CD4-positive, alpha-beta T cell treated with Interleukin-21 for 1 hour (primary cell): ENCODE measurements at places on chromosomes 3 and 15.

DNA sequence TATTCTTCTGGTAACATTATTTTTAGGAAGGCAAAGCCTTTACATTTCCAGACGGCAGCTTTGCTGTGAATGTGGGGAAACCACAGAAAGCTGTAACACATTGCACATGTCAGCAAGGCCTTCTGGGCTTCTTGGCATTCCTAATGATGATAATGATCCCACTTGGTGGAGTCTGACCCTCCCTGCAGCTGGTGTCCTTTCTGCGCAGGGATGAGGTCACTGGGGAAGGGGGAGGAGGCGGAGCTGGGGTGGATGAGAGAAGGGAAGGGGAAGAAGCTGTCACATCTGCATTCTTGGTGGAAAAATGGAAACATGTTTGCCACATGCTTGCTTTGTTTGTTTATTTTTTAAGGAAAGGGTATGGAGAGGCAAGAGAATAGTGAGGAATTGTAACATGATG lies 68.6 kb downstream of the FILIP1L start:
- DNase-seq, result no peak

DNA sequence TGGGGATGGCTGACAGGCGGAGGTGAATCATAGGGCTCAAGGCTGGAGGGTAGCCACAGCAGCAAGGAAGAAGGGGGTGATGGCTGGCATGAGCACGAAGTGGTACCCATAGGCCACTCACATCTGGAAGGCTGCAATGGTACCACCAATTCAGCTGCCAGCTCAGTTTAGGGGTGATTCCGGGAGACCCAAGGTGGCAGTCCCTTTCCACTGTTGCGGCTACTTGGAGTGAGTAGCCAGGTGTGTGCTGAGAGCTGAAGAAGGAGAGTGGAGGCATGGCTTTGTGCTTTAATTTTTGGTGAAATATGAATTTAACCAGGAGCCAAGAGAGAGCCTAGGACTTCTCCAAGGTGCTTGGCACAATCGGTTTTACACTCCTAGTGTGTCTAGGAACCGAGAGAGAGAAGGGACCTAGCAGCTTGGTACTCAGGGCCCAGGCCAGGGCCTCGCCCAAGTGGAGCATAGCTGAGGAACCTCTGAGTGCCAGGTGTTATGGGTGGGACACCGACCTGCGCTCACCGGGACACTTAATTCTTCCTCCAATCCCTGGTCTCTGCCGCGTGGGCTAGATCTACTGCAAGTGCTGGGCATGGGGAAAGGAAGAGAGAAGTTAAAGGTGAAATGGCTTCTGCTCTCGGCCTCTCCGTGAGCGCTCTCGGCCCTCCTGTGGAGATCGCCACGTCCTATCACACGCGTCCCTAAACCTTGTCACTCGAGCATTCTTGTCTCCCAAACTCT lies 32.2 kb upstream of the POLG start:
- DNase-seq, result no peak

- DNase-seq, result no peak
Observed at GRCh38 chr3:129445471-129445870, 5.4 kb downstream of the IFT122 start.

GRCh38 chr15:29270169-29270955 lies 740 bp upstream of the NSMCE3 start:
- DNase-seq, result peak; percentile 72

DNA sequence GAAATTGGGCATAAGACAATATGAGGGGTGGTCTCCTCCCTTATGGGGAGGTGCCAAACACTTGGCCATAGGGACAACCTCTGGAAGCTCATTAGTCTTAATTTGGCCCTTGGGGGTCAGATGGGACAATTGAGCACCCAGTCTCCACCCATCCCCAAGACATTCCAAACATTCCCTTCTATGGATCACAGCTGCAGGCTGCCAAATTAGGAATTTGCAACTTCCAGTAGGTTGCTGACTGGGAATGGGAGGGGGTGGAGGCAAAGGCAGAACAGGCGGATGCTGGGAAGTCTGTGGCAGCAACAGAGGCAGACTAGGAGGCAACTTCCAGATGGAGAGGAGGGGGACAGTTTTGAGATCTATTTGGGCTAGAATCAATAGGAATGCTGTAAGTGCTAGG lies 1.4 kb upstream of the PDHB start:
- DNase-seq, result no peak

DNA sequence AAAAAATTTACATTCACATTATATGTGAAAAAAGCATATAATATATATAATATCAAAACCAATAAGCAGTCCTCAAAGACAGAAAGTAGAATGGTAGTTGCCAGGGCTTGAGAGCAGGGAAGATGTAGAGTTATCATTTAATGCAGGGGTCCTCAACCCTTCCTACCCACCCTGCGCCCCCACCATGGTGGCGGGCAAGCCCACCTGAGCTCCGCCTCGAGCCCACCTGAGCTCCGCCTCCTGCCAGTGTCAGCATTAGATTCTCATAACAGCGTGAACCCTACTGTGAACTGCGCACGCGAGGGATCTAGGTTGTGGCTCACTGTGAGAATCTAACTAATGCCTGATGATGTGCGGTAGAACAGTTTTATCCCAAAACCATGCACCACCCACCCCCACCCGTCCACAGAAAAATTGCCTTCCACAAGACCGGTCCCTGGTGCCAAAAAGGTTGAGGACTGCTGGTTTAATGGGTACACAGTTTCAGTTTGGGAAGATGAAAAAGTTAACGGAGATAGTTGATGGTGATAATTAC lies 3.0 kb downstream of the TRIM59 start:
- DNase-seq, result no peak

DNA sequence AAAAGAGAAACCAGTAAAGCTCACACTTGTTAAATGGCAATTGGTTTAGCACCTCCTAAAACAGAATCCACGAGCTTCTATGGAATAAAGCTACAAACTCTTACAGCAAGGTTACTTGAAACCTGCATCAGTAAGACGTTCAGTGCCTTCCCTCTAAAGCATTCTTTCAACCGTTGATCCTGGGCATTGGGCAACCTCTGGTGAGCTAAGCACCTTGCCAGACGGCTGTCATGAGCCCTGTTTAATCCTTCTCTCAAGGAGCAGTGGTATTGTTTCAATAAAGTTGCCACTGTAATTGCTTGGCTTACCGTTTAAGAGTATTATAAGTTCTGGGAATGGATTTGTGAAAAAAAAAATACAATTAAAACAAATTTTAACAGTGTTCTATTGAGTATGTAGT lies 75.0 kb downstream of the COL8A1 start:
- DNase-seq, result no peak

DNA sequence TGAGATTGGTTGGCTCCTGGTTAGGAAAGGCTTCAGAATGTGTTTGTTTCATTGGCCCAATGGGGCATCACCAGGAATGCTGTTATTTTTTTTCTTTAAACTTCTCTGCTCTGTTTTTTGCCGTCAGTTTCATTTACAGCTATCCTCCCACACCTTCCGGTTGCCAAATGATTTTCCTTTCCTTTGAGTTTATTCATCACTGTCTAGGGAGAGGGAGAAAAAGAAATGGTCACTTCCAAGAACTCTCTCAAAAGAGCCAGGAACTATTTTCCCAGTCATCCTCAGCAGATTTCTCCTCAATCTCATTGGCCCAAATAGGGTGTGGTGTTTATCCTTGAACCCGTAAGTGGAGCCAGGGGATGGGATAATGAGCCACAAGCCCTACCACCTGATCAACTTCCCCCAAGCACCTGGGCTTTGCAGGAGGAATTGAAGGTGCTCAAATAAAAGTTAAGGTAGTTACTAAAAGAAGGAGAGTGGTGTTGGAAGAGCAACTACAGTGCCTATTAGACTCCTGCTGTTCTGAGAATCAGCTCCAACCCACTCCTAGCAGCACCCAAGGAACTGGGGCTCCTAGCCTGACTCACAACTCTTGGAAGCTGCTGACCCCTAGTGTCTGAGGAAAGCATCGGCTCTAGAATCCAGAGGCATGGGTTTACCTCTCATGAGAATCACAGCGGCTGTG lies 183.8 kb upstream of the IL12A start:
- DNase-seq, result peak; percentile 15

- no peak for DNase-seq
Observed at GRCh38 chr3:197753263-197753662, 3.6 kb downstream of the FYTTD1 start.

- DNase-seq, result peak; percentile 18
Observed at GRCh38 chr3:49248840-49249227, 28.2 kb downstream of the C3orf62 start.

DNA sequence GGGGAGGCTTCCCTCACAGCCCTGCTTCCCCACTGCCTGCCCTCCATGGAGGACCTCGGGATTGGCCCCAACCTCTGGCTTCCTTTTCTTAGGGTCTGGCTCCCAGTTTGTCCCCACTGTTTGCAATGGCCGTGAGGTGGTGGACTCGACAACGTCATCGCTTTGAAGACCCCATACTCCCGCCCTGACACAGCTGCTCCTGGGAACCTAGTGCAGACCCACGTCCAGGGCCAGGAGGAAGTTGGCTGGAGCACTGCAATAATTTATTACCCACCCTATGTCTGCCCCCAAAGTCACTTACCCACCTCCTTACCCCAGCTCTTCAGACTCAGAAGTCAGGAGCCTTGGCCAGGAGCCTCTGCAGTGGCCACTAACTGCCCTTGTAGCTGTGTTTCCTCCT lies 11.1 kb downstream of the GRM2 start:
- no peak for DNase-seq

GRCh38 chr3:182879031-182879611 lies 85.8 kb downstream of the ATP11B start:
- no peak for DNase-seq

DNA sequence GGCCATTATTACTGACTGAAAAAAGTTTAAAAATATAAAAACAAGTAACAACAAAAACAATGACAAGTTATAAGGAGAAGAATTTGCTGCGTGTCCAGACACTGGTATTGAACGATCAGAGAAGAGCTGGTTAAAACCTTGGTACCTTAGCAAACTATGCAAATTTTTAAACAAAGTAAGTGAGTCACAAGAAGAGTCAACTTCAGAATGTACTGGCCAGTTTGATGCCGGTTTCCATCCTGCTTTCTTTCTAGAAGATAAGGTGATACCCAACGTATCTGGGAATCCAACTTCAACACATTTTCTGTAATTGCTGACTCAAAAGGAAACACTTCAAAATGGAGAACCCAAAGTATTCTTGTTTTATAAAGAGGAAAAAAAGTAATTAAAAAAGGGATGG lies 49.8 kb downstream of the RUBCN start:
- no peak for DNase-seq

DNA sequence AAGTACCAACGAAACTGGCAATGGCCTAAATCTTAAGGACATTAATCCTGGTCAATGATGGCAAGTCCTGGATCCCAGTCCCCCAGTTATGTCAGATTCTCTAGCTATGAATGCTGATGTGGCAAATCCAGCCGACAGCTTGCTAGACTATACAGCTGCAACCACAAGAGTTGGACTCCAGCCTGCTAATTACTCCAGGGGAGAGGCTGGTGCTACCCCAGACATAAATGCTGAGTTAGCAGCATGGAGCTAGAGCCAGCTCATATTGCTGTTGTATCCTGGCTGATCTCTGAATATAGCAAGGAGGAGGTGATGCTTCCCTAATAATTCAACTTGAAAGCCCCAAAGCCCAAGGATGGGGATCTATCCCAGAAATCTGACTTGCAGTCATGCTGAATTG lies 207.1 kb downstream of the LRRN1 start:
- no peak for DNase-seq

DNA sequence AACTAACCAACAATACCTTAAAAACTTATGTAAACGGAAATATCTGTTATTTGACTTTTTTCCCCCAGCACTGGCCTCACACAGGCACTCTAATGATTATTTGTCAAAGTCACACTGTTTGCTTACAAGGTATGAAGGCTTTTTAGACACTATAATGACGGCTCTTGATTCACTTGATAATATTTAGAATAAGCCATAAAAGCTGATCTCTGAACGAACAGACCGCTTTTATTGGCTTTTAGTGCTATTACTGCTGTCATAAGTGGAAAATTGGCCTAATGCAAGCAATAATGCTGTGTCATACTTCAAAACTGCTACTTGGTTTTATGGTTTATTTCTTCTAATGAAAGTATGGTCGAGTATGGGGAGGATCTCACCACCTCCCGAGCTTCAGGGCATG lies 35.1 kb downstream of the MDFIC2 start:
- DNase-seq, result no peak

DNA sequence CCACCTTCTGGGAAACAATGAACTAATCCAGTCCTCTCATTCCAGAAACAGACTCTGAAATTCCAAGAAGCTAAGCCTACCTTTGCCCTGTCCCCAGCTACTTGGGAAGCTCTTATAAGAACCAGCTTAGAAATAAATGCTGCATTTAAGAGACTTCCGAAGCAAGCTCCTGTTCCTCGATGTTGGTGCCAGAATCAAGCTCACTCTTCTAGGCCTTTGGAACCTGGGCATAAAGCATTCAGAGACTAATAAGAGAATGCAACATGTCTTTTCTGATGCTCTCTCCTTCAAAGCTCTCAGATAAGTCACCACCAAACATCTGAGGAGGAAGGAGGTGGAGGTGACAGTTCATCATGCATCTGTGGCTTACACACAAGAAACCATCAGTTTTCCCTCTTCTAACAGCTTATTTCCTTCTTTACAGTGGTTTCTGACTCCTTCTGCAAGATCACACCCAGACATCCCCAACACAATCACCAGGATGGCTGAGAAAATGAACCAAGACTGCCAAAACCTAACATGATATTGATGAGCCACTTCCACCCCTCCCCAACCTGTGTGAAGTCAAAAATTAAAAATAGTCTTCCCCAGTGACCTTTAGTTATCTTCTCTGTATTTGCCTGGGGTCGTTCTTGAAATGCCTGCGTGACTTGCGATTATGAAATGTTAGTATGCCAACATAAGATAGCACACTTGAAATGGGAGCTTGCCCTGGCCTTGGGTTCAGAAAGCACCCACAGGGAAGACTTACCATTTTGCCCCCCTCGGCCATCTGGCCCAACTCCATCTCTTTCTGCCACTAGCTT lies 11.5 kb downstream of the ARHGEF3 start:
- peak; percentile 57 for DNase-seq

DNA sequence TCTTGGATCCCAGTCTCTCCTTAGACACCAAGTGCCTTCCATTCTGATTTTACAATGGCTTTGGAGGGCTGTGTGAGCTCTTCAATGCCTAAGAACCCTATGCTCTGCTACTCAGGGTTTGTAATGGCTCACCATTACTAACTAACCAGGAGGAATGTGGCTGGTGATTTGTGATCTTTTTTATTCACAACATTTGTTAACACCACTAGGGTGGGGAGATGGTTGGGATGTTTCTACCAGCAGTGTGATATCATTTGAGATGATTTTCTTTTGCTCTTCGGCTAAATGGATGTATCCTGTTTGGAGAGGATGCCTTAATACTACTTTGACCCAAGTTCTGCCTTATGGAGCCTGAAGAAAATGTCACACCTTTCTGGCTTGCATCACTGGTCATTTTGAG lies 226.9 kb downstream of the MFSD1 start:
- no peak for DNase-seq
